ENCODE measurements at places on chromosomes 6 and 20.

GRCh38 chr6:91328241-91328640 is 741.4 kb upstream of the MAP3K7 start:
- DNase-seq = no peak

- no peak for DNase-seq
Observed at GRCh38 chr6:111984081-111984480, 69.8 kb upstream of the CCN6 start.

GRCh38 chr6:143549221-143549948 is 37.9 kb upstream of the FUCA2 start:
- no peak for DNase-seq

DNA sequence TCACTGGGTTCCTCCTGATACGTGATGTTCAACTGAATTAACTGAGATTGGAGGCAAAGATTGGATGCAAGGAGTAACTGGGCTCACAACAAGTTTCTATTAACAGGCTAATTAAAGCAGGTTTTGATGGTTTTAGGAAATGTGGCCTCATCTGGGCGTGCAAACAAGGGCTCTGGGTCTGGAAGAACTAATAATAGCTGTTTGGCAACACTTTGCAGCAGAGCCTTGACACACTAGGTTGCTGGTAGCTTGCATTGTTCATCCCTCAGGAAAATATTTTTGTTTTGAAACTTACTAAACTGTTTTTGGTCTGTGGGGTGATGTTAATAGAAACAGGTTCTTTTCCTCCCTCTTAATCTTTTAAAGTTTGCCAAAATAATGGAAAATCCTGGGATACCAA is 117.2 kb upstream of the CD93 start:
- no peak for DNase-seq

DNA sequence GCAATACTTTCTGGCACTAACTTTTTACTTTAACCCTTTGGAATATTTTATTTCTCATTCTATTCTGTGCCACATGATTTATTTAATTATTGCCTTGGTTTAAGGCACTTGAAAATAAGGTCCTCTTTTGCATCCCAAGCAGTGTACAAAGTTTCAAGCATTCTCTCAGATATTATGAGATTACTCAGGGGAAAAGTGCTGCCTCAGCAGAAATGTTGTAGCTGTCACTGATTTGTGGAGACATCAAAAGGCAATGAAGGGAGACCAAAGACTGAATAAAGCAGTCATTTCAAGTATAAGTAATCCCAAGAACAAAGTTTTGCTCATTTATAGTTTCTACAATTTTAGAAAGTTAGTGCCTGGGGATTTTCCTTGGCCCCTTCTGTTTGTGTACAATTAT is 253.0 kb downstream of the RNF144B start:
- DNase-seq = no peak

DNA sequence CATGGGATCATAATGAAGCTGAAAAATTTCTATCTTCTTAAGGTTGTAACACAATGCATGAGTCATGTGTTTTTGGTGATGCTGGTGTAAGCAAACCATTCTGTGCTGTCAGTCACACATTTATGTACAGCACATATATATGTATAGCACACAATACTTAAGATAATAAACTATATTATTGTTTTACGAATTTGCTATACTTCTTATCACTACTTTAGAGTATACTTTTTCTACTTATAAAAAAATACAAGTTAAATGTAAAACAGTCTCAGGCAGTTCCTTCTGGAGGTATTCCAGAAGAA is 920.1 kb upstream of the FLRT3 start:
- no peak for DNase-seq

- no peak for DNase-seq
Observed at GRCh38 chr6:88730611-88731011, 232.8 kb downstream of the RNGTT start.

GRCh38 chr6:67952121-67952520 is 683.0 kb upstream of the ADGRB3 start:
- no peak for DNase-seq

GRCh38 chr6:26327450-26328264 is 37.3 kb upstream of the BTN3A2 start:
- DNase-seq = peak; percentile 70

DNA sequence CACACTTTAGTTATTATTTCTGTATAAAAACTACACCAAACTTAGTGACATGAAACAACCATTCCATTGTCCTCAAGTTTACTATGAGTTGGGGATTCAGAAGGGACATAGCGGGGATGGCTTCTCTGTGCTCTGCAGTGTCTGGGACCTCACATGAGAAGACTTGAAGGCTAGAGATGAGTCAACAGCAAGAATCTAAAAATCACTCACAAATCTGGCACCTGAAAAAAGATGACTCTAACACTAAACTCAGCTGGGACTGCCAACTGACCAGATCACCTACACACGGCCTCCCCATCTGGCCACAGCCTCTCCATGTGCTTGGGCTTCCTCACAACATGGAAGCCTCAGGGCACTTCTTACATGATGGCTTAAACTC is 63.0 kb upstream of the EYA2 start:
- DNase-seq = no peak

DNA sequence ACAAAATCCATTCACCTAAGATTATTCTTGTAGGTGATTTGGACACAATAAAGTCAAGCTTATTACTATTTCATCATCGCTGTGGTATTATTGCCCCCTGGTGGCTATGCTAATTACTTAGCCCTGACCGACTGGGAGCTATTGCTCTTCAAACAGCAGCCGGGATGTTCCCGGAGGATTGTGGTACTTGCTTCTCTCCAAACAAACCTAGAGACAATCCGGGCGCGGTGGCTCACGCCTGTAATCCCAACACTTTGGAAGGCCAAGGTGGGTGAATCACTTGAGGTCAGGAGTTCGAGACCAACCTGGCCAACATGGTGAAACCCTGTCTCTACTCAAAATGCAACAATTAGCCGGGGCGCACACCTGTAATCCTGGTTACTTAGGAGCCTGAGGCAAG is 15.4 kb upstream of the STMND1 start:
- DNase-seq = peak; percentile 66

DNA sequence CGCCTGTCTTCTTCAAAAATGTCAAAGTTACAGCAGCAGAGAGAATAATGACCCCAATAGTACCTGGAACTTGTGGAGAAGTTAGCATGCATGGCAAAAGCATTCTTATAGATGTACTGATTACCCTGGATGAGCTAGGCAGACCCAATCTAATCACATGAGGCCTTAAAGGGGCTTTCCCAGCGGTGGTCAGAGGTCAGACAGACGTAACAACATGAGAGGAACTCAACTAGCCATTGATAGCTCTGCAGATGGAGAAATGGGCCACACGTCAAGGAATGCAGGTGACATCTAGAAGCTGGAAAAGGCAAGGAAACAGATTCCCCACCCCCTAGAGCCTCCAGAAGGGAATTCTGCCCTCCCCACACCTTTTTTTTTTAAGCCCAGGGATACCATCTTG is 156.8 kb upstream of the ARID1B start:
- DNase-seq = no peak

DNA sequence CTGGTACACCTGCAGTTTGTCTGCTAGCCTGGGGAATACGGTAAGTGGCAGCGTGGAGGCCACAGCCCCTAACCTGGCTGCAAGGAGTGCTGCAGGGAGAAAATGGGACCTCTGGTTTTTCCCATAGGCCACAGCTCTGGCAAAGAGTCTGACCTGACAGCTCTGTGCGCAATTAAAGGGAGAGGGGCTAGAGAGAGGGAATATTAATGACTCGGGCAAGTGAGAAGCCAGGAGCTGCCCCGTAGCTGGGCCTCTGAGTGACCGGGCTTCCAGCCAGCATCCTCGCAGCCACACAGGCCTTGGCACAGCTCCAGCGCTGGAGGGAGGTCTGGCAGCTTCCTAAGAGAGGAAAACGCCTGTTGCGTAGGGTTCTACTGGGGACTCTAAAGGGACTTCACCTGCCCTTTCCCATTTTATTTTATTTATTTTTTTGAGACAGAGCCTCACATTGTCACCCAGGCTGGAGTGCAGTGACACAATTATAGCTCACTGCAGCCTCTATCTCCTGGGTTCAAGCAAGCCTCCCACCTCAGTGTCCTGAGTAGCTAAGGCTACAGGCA is 18.2 kb upstream of the OCSTAMP start:
- DNase-seq = no peak

DNA sequence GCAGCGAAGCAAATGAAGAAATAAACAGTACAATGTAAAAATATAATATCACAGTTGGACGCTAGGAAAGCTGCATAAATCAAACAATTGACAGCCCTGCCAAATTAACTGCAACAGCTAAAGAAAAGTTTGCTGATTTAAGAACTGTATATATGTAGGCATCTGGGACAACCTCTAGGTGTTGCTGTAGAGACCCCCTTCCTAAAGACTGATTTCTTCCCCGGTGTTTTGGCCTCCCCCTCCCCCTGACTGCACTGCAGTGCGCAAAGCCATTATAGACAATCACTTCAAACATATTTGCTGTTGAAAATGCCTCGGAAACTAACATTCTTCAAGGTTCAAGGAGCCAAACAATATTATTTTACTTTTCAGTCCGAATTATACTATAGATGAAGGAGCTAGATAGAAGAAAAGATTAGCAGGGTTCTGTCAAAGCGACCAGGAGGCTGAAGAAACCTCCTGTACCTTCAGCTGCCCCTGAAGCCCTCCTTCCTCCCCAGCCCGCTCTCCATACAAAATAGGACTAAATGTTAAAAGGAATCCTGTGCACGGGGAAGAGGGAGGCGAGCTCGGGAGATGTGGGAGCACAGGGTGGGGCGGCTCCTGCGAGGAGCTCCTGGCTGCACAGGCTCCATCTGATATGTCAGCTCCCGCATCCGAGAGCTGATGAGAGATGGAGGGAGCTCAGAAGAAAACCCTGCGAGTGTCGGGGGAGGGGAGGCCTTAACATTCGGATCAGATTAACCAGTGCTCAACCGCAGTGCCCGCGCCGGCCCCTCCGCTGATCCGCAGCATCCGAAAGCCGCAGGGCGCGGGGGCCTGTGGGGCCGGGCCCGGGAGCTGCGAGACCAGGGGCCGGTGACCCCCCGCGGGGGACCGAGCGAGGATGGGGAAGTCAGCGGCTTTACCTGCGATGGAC is 822 bp downstream of the ELOVL4 start:
- DNase-seq = peak; percentile 33

GRCh38 chr6:90463359-90463758 is 123.5 kb downstream of the MAP3K7 start:
- no peak for DNase-seq

GRCh38 chr20:47353692-47354463 is 2.6 kb downstream of the ZMYND8 start:
- DNase-seq = no peak

DNA sequence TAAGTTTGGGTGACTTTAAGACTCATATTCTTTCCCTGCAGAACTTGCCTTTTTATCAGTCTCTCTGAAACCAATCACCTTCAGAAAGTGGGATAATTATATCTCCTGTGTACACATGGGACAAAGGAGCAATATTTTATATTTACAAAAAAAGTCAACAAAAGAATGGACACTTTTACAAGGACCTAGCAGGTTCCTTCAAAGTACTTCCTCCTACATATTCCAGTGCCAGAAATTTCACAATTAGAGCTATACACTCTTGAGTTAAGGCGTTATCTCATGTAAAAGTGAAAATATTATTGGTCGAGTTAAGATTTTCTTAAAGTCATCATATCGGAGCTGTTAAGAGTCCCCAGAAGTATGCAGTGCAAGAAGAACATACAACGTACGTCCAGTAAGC is 98.9 kb upstream of the MAFB start:
- DNase-seq = no peak
